ENCODE measurements at places on chromosomes 16 and 17.

GRCh38 chr17:45241328-45242028 lies 19.8 kb downstream of the FMNL1 start:
- DNase-seq: no peak

- no peak for DNase-seq
Observed at GRCh38 chr17:19371259-19372010, 6.9 kb upstream of the MAPK7 start.

DNA sequence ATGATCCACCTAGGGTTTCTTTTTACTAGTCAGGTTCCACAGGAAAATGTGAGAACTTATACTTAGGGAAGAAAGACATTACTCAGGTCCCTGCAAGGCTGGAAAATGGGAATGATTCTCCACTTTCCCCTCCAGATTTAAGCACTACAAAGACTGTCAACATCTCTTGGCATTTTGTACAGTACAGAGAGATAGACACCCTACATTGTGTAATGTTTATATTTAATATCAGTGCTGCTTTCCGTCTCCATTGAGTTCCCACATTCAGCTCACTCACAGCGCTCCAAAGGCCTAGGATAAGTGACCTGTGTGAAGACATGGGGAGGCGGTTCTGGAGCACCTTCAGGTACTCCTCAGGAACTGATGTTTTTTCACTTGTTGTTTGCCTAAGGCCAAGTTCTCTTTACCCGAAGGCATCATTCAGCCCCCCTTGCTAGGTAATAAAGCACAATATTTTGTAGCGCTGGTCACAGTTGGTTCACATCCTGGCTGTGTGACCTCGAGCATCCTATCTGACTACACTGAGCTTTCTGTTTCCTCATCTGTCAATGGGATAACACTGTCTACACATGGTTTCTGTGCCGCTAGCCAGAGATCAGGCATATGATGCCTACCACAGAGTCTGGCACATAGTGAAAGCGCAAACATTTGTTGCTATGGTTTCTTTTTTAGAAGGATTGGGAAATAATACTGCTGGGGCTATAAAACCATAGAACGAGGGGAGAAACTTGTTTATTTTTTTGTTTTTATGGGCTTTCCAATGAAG lies 226.6 kb downstream of the ZFHX3 start:
- no peak for DNase-seq

- DNase-seq: no peak
Observed at GRCh38 chr17:40062329-40063186, at the start of gene THRA. TSS of gene THRA (plus strand) at chr17:40062965. CDS start at chr17:40074489, 11,524 bp downstream.

- no peak for DNase-seq
Observed at GRCh38 chr16:87127061-87127765, 190.0 kb downstream of the C16orf95 start.

- no peak for DNase-seq
Observed at GRCh38 chr17:56150649-56151048, 2.6 kb upstream of the ANKFN1 start.

- DNase-seq: no peak
Observed at GRCh38 chr17:83073389-83074063, 5.9 kb upstream of the METRNL start.

DNA sequence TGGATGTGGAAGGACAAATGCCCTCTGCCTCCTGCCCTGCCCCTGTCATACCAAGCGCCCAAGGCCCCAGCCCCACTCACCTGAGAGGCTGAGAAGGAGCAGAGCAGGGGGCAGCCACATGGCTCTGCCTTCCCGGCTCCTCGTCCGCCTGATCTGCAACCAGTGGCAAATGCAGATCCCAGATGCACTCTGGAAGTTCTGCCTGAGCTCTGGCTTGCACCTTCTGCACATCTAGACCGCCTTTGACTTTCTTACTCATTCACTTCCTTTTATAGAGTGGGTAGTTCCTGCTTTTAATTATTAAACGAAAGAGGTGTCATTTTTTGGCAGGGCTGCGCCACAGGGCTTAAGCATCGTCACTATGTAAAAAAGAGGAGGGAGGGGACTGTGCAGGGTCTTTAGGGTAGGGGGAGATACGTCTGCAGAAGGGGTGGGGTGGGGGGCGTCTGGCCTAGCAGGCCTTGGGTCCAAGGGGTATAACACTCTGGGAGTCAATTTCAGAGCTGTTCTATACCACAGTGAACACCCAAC lies at the start of gene CD300LB:
Gene CD300LB, minus strand, starts transcription at position 245 of the 531 bp plus-strand sequence. Its CDS starts 125 bp downstream, at position 120.
- DNase-seq: no peak

DNA sequence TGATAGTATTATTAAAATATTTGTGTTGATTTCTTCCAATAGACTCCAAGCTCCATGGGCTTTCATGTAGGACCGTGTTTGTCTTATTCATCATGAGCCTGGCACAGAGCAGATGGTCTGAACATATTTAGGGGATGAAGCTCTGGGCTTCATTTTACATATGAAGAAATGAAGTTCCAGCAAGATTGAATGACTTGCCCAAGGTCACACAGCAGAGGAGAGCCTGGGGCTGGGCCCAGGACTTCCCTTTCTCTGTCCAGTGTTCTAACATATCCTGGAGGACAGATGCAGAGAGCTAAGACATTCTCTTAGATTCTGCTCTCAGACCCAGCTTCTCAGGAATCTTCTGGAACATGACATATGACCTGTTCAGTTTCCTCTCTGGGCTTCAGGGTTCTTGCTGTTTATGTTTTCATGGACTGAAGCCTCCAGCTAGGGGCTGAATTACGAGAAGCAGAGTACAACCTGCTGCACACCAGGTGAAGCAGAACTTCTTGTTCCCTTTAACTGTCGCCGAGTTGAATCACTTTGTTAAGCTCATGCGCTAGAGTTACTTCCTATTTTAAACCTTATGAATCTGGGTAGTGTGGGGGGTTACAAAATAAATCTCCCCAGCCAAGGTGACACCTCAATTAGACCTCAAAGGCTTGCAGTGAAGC lies 53.6 kb downstream of the GPRC5B start:
- no peak for DNase-seq

- no peak for DNase-seq
Observed at GRCh38 chr17:67365738-67366192, 612 bp downstream of the PSMD12 start.

DNA sequence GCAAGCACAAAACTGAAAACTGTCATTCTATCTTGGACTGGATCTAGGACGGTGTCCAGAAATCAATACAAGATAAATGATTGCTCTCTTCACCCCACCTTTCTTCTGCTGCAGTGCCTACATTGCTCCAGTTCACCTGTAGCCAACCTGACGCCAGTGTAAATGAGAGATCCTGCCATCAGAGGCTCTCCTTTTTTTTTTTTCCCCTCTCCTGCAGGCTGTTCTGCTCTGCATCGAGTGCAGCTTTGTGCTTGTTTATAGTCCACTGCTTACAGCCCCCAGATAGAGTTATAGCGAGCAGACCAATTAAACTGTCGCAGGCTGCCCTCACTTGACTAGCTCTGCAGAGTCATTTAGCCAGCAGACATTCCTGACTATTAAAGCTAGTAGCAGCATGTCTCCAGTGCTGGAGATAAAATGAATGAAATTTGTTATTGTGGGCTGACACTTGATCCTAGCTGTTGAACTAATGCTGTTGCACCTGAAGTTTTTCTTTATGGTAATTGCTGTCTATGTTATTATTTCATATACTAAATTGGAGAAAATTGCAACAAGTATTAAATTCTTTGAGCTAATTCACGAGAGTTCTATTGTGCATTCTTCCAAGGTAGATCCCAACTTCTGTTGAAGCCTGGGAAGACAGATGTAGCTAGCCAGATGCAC lies 257.1 kb downstream of the FTO start:
- DNase-seq: no peak

- no peak for DNase-seq
Observed at GRCh38 chr16:88716201-88716600, 9.9 kb downstream of the CTU2 start.

GRCh38 chr16:56450275-56450985 lies 702 bp downstream of the NUDT21 start:
- DNase-seq: no peak

DNA sequence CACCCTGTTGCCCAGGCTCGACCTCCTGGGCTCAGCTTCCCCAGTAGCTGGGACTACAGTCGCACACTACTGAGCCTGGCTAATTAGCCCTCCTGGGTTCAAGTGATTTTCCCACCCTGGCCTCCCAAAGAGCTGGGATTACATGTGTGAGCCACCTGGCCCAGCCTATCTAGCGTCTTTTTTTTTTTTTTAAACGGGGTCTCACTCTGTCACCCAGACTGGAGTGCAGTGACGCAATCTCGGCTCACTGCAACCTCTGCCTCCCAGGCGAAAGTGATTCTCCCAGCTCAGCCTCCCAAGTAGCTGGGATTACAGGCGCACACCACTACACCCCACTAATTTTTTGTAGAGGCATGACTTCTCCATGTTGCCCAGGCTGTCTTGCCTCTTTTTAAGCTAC lies 33.3 kb downstream of the GLG1 start:
- DNase-seq: no peak

- DNase-seq: no peak
Observed at GRCh38 chr17:60618854-60619526, 19.0 kb downstream of the PPM1D start.

- DNase-seq: no peak
Observed at GRCh38 chr16:19520861-19521331, 1.0 kb downstream of the GDE1 start.

DNA sequence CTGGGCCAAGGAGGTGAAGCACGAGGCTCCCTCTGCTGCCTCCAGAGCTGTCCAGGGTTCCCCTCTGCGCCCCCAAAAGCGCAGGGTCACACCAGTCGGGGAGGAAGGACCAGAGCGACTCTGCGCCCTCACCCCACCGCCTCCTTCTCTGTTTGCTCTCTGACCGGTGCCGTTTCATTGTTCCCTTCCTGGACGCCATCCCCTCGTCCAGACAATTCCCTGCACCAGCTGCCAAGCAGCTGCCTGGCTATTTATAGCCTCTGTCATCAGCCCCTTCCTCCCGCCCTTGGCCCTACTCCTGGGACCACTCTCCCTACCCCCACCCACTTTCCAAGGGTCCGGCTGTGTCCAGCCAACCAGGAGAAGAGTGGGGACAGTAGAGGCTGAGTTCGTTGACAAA lies 68.8 kb upstream of the CREBBP start:
- no peak for DNase-seq

DNA sequence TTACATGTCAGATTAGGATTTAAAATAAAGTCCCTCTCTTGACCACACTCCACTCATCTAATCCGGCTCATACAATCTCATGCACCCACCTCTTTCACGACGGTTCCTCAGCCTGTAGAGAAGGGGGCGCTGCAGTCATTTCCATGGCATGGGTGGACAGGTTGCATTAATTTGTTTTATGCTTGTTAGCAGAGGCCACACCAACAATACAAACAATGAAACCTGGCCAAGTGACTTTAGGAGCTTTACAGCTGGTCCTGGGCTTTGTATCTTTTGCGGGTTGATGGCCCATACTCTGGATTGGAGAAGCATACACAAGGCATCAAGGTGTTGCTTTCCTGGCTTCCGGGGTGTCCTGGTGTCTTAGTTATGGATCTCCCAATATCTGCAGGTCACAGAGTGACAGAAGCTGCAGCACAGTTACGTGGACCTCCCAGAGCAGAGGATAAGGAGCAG lies 9.7 kb upstream of the SNF8 start:
- no peak for DNase-seq

- DNase-seq: no peak
Observed at GRCh38 chr17:36468903-36469635, 17.4 kb upstream of the ZNHIT3 start.

GRCh38 chr17:10192461-10192860 lies 5.9 kb downstream of the GAS7 start:
- DNase-seq: no peak

GRCh38 chr16:57416084-57416483 lies 11.5 kb downstream of the CCL17 start:
- DNase-seq: no peak

- DNase-seq: no peak
Observed at GRCh38 chr16:66551348-66551759, 1.0 kb upstream of the CKLF start.

DNA sequence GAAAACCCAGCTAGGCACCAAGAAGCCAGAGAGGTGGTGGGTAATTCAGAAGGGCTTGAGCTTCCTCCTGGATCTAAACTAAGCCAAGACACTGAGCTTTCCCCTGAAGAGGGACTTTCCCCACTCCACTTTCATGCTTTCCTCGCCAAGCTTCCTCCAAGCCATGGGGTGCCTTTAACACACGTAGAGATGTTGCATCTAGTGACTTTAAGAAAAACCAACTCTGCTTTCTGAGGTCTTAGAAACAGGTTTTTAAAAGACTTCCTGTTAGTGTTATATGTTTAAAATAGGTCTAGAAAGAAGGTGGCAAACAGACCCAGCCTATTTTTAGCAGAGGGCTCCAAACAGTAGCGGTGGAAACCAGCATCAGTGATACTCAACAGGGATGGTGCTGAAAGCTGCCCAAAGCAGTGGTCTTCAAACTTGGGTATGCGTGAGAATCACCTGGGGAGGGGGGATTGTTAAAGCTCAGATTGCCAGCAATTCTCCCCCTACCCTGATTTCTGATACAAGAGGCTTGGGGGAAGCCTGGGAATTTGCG lies 585.6 kb downstream of the CDH13 start:
- DNase-seq: no peak

- peak; percentile 41 for DNase-seq
Observed at GRCh38 chr17:21452377-21453143, 76.4 kb downstream of the KCNJ12 start.

GRCh38 chr16:79895917-79896203 lies 295.3 kb upstream of the MAF start:
- no peak for DNase-seq

DNA sequence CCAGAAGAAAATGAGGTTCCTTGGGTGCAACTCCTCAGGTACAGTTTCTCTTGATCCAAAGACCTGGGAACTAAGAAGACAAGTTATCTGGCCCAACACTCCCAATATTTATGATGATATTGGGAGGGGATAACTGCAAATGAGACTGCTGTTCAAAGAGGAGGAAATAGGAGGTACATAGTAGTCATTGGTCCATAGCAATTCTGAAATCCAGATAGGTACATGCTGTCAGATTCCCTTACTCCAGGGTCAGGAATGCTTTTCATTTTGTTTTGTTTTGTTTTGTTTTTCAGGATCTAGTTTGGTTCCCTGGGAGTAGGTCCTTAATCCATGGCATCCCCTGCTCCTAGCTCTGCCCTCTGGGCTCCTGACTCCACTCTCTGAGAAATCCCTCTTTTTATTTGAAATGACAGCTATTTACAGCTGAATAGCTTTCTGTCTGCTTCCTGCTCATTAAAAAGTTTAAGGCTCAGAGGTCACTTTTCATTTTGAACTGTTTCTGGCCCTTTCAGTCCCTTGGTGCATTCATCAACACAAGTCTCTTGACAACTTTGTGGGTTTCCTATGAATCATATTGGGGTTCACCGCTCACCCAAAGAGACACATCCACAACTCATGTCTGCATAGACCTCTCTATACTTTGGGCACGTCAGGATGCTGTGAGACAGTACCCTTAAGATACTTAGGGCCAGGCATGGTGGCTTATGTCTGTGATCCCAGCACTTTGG lies 110.2 kb upstream of the C17orf78 start:
- no peak for DNase-seq

Data from iPS DF 6.9 (cell line).